ENCODE measurements at places on chromosomes 7 and 10.

DNA sequence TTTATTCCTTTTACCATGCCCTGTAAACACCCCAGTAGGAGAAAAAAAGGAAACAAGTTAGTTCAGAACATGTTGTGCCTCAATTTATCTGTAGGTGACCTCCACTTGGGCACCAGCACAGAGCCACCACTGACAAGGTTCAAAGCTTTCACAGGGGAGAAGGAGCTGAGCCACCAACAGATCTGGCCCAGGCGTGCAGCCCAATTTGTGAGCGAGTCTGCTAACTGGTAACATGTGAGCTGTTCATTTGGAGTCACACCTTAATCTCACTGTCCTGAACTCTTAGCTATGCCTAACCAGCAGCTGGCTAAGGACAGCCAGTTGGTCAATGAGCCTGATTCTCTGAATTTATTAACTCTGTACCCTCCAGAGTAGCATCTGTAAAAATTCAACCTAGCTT, 78.4 kb upstream of the CAMK2B start:
- DNase-seq = no peak

GRCh38 chr10:24914148-24914547, 38.3 kb downstream of the PRTFDC1 start:
- DNase-seq = no peak

GRCh38 chr10:80917636-80918035, 379.9 kb downstream of the SH2D4B start:
- DNase-seq = no peak

DNA sequence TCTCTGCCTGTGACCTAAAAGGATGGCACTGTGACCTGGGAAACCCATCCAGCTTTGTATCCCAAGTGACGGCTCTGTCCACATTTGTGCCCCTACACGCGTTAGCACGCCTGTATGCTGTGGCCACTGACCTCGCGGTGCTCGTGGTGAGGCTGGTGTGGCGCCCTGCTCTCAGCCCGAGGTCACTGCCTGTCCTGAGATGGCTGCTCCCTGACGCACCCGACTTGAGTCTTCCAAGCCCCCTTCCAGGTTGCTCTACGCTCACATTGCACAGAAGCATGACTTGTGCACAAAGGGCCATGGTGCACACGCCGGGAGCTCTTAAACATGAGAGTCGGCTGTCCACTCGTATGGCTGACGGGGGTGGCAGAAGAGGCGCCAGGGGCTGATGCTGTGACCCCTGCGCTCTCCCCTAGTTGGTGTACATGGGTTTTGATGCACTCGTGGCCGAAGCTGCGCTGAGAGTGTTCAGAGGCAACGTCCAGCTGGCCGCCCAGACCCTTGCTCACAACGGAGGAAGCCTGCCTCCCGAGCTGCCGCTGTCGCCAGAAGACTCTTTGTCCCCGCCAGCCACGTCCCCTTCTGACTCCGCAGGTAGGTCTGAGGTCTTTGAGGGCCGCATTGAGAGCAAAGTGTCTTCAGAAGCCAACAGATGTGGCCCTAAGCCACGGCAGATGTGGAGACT, 33.5 kb downstream of the WDR86 start:
- no peak for DNase-seq

DNA sequence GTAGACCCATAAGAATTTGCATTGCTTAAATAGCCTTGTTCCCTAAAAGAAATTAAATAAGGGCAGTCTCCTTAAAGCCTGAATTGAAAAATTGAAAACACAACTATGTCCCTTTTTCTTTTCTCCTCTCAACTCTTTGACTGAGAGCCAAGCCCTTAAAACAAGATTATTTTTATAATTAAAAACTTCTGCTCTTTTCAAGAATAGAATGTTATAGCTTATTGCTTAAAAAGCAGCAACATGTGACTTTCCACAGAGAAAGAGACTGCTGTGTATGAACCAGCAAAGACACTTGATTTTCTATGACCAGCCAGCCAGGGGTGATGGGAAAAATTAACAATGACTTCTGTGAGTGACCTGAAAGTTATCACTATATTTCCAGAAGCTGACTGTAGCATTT, 295.2 kb upstream of the CELF2 start:
- no peak for DNase-seq

DNA sequence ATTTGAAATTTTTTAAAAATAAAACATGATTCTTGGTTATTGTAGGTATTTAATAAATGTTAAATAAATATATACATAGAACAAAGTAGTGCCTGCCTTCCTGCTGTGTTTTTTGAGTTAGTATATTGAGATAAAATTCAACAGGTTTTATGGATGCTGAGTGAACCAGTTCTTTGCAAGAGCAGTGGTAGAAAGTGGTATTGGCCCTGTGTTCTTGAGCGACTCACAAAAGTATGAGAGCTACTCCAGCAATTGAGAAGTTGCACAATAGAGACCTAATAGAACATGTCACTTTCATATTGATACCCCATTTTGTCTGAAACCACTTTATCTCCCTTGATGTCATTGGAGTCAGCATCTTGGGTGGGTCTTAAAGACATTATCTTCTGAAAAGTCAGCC, 32.6 kb upstream of the GJD4 start:
- no peak for DNase-seq

- DNase-seq = no peak
Measured at GRCh38 chr10:63760708-63761047, 239.5 kb downstream of the REEP3 start.

DNA sequence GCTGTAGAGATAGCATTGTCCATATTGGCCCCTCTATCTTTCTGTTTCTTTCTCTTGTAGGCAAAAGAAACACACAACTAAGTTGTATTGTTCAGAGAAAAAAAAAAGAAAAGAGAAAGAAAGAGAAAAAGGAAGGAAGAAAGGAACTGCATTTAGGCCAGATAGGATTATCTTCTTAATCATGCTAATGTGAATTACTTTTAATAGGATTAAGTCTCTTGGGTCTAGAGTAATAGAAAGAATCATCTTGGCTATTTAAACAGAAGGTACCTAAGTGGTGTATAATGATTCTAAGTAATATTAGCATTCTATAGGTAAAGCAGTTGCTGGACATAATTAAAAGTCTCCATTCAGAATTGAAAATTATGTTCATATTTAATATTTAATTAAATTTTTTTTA, 42.2 kb downstream of the GPR85 start:
- no peak for DNase-seq

DNA sequence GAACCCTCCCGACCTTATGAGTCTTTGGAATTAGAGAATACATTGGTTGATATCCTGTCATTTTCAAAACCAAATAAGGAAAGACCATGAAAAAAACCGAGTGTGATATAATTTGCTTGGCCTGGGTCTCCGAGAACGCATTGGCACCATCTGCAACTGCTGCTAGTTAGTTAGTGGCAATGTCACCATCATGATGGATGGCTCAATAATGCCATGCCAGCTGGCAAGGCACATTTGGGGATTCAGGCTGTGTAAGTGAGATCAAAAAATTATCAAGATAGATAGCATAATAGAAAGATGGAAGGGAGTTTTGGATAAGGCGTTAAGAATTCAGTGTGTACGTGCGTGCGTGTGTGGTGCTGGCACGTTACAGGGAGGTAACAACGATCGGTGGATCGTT, 134.7 kb upstream of the TCERG1L start:
- no peak for DNase-seq

DNA sequence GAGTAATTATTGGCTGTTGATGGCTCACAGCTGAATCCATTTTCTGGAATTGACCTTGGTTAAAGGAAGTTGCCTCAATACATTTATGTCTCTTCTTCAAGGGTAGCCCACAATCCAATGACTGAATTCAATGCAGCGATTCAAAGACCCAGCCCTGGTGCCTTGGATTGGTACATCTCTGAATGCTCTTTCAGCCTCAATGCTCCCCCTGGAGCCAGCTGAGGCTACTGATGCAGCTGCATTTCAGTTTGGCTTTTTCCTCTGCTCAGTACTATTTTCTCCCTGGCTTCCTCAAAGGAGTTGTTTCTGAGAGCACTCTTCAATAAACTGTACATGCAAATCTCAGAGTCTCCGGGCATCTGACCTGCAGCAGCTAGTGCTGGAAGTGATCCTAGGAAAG, 633 bp upstream of the EBLN1 start:
- no peak for DNase-seq

DNA sequence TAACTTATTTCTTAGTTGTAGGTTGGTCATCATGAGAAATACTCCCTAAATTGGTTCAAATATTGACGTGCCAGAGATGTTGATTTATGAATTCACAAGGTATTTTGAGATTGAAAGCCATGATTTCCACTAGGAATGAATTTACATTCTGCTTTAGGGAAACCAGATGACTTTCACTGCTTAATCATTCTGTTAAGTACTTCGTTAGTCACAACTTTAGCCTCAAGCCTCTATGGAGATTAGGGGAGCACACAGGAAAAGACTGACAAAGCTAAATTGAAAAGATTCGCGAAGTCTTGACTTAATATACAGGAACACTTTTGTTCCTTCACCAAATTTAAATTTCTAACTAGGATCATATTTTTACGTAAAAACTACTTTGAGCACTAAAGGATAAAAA, 250.4 kb upstream of the CACNA2D1 start:
- DNase-seq = no peak

DNA sequence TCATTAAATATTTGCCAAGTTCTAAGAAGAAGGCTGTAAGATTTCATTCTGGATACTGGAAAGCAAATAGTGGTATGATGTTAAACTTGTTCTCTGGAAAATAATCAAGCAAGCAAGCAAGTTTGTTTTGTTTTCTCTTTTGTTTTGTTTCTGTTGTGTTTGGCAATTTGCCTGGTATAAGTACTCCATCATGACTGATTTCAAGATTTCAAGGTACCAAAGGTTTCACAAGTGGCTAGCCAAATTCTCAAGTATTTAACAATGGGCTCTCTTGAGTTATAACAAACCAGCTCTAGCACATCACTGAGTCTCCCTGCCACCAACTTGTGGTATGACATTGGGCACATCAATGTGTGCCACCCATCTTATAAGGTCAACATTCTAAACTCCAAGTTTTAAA, 151.7 kb upstream of the IGFBP3 start:
- DNase-seq = no peak

GRCh38 chr7:157394246-157395191, 57.7 kb downstream of the DNAJB6 start:
- no peak for DNase-seq
